ENCODE measurements at places on chromosomes 6 and 20. TPM values are rescaled to one million over a fixed set of nuclear protein-coding genes. Genes with fewer than 3 reads are reported as not detected.

DNA sequence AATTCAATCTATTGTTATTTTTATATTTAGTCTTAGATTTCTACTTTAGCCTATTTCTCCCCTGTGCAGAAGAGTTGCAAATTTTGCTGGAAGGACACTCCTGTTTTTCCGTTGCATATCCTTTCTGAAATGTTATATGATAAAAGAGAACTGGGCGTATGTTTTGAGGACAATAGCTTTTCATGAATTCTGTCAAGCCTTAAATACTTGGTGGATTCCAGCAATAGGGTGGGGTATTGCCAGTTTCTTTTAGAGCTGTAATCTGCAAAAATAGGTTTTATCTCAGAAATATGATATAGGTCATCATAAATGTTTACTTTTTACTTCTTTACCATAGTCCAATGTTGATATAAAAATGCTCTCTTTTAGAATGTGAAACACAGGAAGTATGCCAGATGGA, 42.0 kb downstream of the VTA1 start:
- no peak for DNase-seq

DNA sequence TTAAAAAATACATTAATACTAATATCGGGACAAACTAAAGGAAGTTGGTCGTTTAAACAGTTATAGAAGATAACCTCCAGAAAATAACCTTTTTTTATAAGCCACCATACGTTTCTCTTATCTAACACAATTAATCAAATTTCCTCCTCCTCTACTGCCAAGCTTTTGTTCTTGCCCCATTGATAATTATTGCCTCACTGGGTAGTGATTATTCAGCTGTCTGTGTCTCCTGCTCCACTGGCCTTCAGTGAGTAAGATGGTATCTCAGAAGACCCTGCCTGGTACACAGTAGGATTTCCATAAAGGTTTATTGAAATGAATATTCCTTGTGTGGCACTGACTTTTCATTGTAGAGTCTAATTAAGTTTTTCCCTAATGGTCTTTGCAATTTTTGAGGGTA, 165.5 kb upstream of the SCGN start:
- no peak for DNase-seq

DNA sequence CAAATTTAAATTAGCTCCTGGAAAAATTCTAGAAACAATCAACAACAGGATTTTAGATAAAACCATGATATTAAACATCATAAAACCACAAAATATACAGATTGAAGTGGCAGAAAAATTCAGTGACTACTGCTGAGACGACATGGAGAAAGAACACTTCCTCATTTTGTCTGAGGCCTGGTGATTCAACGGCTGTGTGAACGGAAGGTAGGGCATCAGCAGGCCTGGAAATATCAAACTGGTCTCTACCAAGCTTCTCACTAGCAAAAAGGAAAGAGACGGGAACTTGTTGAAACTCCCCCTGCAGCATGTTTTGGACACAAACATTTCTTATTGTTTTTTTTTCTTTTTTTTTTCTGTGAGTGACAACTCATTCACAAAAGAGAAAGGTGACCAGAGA, 58.0 kb upstream of the AHI1 start:
- no peak for DNase-seq

PRKN gene
- 0.42 TPM for polyA plus RNA-seq

PTCRA gene
- not detected for polyA plus RNA-seq

HAO1 gene
- not detected for polyA plus RNA-seq

Measured in BJ (cell line).